ENCODE measurements at places on chromosomes 3 and 15. TPM values are rescaled to one million over a fixed set of nuclear protein-coding genes. Genes with fewer than 3 reads are reported as not detected.

ATP10A gene
- 32.9 TPM for total RNA-seq

ECT2 gene
- total RNA-seq, result 21.8 TPM

SKOR1 gene
- 0.36 TPM for total RNA-seq

ABI3BP gene
- total RNA-seq, result 183 TPM

ACKR4 gene
- total RNA-seq, result not detected

CERS3 gene
- total RNA-seq, result not detected

ZNF662 gene
- total RNA-seq, result 4.0 TPM

FSTL1 gene
- total RNA-seq, result 2,074 TPM

SAXO2 gene
- total RNA-seq, result 6.2 TPM

RBP2 gene
- total RNA-seq, result not detected

TMEM158 gene
- 4.7 TPM for total RNA-seq

GOLGA6A gene
- total RNA-seq, result under 0.01 TPM

C3orf70 gene
- total RNA-seq, result 1.4 TPM

SLC27A2 gene
- not detected for total RNA-seq

EXD1 gene
- not detected for total RNA-seq

FGF7 gene
- 377 TPM for total RNA-seq

GOLGA6B gene
- total RNA-seq, result not detected

NME9 gene
- not detected for total RNA-seq

DAZL gene
- total RNA-seq, result not detected

GPR62 gene
- not detected for total RNA-seq

CYP8B1 gene
- not detected for total RNA-seq

MRPL3 gene
- 82.8 TPM for total RNA-seq

TMEM212 gene
- not detected for total RNA-seq

MINDY2 gene
- total RNA-seq, result 19.9 TPM

IL5RA gene
- not detected for total RNA-seq

EPB42 gene
- not detected for total RNA-seq

SERPINI2 gene
- total RNA-seq, result not detected

EFCC1 gene
- not detected for total RNA-seq

GPR156 gene
- total RNA-seq, result 0.88 TPM

FETUB gene
- total RNA-seq, result not detected

NCKIPSD gene
- total RNA-seq, result 17.7 TPM

TOP2B gene
- 66.6 TPM for total RNA-seq

CHRNA3 gene
- not detected for total RNA-seq

FANCD2 gene
- total RNA-seq, result 3.2 TPM

OXTR gene
- total RNA-seq, result 6.2 TPM

KCNMB3 gene
- total RNA-seq, result 1.8 TPM

TGM4 gene
- not detected for total RNA-seq

DLEC1 gene
- 0.29 TPM for total RNA-seq

SLC22A14 gene
- 0.29 TPM for total RNA-seq

C2CD4B gene
- total RNA-seq, result not detected

ACTRT3 gene
- 4.3 TPM for total RNA-seq
